ENCODE measurements at places on chromosomes 6 and 20.

DNA sequence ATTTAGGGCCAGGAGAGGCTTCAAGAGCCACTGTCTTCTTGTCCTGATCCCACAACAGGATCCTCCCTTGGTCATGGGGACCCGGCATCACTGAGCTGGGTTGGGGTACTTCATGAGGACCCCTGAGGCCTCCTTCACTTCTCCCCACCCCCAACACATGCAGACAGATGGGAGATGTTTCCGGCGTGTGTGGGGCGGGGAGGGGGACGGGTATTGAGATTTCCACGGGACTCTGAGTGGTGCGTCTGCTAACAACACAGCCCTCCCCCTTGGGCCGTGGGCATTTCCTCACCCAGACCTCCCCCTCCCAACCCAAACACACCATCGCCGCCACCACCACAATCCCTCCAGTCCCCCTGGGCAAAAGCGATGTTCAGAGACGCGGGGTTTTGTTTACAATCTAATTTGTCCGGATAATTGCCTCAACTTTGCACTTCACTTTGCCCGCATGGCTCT is 906 bp upstream of the FOXP4 start:
- no peak for DNase-seq

DNA sequence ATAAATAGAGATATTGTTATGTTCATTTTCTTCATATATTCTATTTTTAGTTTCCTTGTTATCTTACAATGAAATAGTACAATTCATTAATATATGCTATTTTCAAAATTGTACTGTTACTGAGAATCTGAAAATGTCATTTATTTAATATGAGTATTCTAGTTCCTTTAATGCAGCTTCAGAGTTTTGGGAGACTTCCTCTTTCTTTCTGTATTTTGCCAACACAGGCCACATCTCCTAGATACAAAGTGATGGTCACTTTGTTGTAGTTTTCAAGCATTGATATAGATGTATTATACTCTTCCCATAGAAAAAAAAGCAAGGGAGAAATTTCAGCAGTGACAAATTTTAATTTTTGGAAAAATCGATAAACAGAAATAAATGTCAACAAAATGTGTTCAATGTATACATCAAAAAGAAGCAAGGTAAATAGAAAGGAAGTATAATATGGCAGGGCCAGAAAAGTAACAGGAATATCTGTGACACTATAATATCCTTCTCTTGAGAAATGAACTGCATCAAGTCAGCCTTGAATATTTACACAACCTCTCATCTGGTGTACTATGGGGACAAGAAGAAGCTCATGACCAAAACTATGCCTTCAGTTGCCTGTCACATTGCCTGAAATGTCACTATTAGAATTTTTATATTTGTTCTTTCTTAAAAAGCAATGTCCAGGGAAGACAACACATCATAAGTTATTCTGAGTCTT is 396.0 kb downstream of the TBC1D32 start:
- DNase-seq, result no peak

- no peak for DNase-seq
These were observed 493.9 kb upstream of the SOX4 start for GRCh38 chr6:21099338-21100314.

DNA sequence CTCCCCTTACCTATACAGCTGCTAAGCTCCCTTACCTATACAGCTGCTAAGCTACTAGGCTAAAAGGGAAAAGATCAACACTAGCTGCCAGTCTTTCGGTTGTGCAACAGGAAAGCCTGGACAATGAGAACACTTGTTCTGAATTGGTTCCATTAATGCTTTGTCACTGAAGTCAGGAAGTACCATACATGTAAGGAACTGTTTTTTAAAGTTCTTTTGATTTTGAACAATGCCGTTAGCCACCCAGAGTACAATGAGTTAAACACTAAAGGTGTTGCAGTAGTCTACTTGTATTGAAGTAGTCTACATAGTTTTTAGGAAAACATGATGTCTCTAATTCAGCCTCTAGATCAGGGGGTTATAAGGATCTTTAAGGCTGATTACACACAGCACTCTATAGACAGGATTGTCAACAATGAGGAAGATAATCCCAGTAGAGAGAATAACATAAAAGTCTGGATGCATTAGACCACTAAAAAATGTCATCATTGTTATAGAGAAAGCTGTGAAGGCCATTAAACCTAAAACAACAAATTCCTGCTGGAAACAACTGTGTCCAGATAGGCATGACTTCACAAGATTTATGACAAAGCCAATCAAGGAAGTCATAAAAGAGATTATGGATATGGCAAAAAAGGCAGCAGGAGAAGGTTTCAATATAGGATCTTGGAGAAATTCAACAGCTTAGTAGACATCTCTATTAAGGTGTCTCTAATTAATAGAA is 306.3 kb downstream of the PHF3 start:
- DNase-seq, result no peak

- DNase-seq, result no peak
These were observed 3.1 kb downstream of the B3GALT4 start for GRCh38 chr6:33279971-33280511.

GRCh38 chr6:39610221-39610620 is 115.0 kb downstream of the KIF6 start:
- DNase-seq, result no peak

GRCh38 chr6:89862698-89863097 is 31.6 kb upstream of the GJA10 start:
- no peak for DNase-seq

- no peak for DNase-seq
These were observed 100.6 kb upstream of the EMILIN3 start for GRCh38 chr20:41467220-41467619.

GRCh38 chr20:56806952-56807517 is 177.9 kb downstream of the TFAP2C start:
- no peak for DNase-seq

- no peak for DNase-seq
These were observed 48.7 kb upstream of the CRISP1 start for GRCh38 chr6:49915035-49915434.

- no peak for DNase-seq
These were observed 9.5 kb downstream of the CNKSR3 start for GRCh38 chr6:154500769-154501577.

GRCh38 chr6:150368762-150369161 is at the start of gene IYD:
TSS of gene IYD (plus strand) at chr6:150369012. CDS start at chr6:150369032, 20 bp downstream.
- DNase-seq, result no peak

GRCh38 chr20:40920291-40920690 is 108.3 kb upstream of the TOP1 start:
- DNase-seq, result no peak

DNA sequence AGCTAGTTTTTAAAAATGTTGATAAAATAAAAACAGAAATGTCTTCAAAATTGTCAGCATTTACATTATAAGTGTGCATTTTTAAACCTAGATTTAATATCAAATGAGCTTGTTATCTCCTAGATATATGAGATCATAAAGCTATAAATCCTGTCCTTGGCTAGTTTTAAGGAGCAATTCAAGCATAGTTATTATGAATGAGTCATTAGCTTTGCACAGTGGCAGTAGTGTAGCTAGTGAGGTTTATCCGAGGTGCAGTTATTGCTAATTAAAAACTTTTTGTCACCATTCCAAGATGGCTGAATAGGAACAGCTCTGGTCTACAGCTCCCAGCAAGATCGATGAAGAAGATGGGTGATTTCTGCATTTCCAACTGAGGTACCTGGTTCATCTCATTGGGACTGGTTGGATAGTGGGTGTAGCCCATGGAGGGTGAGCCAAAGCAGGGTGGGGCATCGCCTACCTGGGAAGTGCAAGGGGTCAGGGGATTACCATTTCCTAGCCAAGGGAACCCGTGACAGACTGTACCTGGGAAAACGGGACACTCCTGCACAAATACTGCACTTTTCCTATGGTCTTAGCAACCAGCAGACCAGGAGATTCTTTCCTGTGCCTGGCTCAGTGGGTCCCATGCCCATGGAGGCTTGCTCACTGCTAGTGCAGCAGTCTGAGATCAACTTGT is 108.8 kb upstream of the SYNCRIP start:
- no peak for DNase-seq

DNA sequence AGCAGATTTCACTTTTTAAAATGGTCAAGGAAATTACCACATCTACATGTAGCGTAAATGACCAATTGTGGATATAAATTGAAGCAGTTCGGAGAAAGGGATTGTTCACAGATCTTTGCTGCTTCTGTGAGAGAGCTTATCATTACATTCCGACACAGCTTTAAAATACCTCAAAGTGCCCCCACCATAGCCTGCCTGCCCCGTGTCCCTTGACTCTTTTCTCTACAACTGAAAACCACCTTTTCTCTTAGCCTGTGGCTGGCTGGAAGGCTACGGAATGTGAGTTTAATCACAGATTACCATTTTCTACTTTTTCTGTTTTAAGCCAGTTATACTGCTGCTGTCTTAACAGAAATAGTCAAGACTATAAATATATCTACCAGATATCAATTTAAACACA is 347.2 kb upstream of the MAP3K7 start:
- no peak for DNase-seq

DNA sequence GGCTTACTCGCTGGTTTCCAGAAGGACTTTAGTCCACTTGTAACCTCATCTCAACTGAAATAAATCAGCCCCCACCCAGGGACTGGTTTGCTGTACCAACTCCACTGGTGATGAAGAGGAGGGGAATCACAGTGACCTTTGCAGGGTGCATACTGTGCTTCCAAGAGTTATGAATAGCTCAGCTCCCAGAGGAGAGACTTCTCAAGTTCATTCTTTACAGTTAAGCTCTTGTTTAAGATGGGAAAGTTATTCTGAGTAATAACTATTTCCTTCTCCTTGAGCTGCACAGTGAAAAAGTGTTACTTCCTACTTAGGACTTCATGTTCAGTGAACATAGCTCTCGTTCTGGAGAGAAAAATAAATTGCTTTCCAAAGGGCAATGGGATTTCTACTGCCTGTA is 166.5 kb upstream of the ECI2 start:
- DNase-seq, result no peak

- DNase-seq, result no peak
These were observed 48.8 kb upstream of the TSHZ2 start for GRCh38 chr20:52923123-52923937.

DNA sequence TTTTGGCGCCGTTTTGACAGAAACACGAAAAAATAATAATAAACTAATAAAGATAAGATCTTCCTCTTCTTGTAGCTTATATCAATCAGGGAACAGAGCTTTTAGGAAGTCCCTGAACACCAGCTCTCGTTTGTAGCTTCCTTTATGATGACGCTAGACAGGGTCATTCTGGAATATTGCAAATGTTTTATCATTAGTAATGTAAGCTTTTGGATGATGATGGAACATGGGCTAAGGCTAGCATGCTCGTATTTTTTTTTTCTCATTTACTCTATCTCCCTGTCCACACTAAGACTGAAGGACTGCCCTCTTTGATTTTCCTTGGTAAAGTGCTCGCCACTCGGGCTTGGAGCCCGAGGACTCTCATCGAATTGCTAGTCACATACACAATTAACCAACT is 22.1 kb upstream of the POM121L2 start:
- no peak for DNase-seq

DNA sequence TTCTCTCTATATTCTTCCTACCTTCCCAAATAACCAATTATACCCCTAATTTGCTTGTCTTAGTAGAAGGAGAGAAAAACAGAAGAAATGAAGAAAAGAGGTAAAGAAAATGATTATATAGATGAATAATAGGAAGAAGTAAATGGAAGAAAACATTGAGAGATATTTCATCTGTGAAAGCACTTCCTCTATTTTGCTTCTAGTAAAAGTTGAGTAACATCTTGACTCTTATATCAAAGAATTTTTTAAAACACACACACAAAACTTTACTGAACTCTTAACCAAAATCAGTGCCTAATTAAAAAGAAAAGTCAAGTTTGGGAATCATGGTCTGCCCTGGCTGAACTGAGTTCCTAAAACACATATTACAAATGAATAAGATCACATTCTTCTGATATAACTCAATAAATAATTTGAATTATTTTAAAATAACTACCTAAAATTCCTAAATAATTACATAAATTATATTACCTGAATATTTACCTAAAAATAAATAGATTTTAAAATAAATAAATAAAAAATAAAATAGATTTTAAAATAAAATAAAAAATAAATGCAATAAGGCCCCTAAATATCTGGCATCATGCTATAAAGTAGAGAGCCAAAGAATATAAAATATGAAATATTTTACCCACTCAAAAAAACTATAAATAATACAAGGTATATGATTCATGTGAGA is 8.8 kb downstream of the SLC17A2 start:
- DNase-seq, result no peak

DNA sequence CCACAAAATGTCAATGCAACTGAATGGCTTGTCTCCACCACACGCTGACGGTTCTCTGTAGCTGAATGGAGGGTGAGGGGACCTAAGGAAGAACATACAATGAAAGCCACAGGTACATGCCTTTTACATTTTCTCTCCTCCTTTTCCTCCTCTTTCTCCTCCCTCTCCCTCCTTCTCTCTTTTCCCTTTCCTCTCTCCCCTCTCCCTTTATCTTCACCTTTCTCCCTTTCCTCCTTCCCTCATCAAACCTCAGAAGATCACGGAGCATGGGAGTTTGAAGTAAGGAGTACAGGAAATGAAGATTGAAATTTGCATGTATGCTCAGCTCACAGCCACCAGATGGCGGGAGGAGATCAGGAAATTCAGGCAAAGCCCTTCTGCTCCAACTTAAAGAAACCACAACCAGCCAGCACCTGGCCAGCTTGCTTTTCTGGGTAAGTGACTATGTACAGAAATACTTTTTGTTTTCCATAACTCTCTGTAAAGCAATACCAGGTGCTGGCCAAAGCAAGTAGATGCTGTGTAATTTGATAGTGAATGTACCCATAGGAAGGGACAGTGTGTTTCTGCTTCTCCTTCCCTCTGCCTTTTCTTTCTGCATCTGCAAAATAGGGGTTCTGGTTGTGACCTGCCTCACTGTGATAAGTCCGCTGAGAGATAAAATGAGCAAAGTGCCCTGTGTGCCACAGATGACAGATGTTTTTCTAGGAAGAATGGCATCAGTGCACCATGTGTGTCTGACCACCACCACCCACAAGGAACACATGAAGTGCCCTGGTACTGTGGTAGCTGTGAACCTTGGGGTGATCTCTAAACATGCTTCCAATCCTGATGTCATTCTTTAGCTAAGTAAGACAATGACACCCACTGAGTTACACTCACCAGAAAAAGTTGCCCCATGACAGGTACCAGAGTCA is 18.6 kb upstream of the FOXO3 start:
- DNase-seq, result peak; percentile 51

- DNase-seq, result peak; percentile 56
These were observed 33.2 kb upstream of the HBS1L start for GRCh38 chr6:135087803-135088202.

GRCh38 chr20:62223571-62223970 is 3.5 kb upstream of the HRH3 start:
- DNase-seq, result no peak

- no peak for DNase-seq
These were observed 59.9 kb downstream of the VAPB start for GRCh38 chr20:58448958-58449357.

- no peak for DNase-seq
These were observed 37.5 kb downstream of the YTHDF1 start for GRCh38 chr20:63178446-63178820.

DNA sequence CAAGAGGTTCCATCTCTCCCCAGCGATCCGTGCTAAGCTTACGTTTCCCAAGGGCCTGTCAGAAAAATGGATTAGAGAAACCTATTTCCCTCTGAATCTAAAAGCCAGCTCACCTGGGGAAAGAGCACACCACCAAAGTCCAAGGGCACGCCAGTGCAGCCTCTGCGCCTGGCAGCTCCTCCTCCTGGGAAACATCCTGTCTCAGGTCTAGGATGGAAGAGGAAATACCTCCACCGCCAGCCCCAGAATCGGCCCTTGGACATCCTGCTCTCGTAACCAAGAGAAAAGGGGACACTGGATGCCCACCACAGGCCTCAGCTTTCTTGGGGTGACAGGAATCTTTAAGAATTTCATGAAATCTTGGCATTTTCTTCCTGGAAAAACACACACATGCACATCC is 18.7 kb downstream of the RAMACL start:
- no peak for DNase-seq

Data from stimulated activated naive CD8-positive, alpha-beta T cell treated with anti-CD3 and anti-CD28 coated beads, Interleukin-15, amount 100 ng/mL, for 72 hours (primary cell).